ENCODE measurements at places on chromosomes 1 and 21.

GRCh38 chr1:107785496-107786202, 179.3 kb downstream of the VAV3 start:
- DNase-seq = no peak

DNA sequence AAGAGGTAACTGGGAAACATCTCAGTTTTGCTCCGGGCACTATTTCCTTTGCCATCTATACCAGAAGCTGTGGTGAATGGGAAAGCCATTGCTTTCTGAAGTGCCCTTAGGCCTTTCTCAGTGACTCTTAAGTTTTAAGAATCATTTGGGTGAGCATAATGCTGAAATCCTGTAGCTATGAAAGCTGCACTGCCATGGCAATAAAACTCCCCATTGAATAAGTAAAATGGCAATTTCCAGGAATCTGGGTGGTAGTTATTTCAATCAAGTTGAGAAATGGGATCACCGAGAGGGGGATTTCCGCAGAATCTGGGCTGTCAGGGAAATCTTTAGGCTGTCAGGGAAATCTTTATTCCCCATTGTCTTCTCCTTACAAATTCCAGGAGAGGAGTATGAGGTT, 26.8 kb upstream of the MACF1 start:
- DNase-seq = no peak

- DNase-seq = no peak
Measured at GRCh38 chr1:111503585-111504060, at the start of the genes ADORA3 and TMIGD3. Gene ADORA3 (minus strand): TSS chr1:111503633. CDS start chr1:111503354, 279 bp downstream. Gene TMIGD3 (minus strand): TSS chr1:111503633. CDS start chr1:111503354, 279 bp downstream.

- DNase-seq = peak; percentile 47
Measured at GRCh38 chr1:51063121-51063520, 38.9 kb upstream of the C1orf185 start.

DNA sequence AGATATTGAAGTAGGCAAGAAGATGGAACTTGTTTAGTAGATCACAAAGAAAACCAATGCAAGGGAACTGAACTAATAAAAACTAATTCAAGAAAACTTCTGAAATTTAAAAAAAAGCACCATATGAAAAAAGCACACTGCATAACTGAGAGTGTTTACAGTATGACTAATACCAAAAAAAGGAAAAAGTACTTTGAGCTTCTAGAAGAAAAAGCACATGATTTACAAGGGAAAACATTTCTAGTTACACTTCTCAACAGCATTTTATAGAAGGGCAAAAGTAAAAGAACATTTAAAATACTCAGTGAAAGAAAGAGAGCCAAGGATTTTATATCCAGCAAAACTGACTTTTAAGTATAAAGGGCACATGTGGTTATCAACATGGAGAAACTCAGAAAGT, 233.6 kb downstream of the RPS6KC1 start:
- peak; percentile 11 for DNase-seq

DNA sequence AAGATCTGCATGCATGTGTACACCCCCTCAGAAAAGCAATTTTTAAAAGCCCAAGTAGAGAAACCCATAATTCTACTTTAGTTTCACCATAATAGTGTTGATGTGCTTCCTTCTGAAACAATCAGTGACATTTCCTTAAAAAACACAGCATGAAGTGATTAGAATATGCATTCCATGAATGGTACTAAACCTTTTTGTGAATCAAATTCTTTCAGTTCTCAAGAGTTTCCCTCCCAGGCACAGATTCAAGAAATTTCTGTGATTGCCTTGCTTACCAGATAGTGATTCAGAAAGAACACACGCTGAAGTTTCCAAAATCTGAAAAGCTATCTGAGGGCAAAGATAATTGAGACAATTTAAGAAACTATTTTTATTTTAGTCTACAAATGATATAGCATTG, 136.4 kb upstream of the ADGRL2 start:
- DNase-seq = no peak

GRCh38 chr1:228801068-228801467, 65.8 kb downstream of the RHOU start:
- no peak for DNase-seq

GRCh38 chr1:71918630-71919029, 363.7 kb downstream of the NEGR1 start:
- DNase-seq = no peak

DNA sequence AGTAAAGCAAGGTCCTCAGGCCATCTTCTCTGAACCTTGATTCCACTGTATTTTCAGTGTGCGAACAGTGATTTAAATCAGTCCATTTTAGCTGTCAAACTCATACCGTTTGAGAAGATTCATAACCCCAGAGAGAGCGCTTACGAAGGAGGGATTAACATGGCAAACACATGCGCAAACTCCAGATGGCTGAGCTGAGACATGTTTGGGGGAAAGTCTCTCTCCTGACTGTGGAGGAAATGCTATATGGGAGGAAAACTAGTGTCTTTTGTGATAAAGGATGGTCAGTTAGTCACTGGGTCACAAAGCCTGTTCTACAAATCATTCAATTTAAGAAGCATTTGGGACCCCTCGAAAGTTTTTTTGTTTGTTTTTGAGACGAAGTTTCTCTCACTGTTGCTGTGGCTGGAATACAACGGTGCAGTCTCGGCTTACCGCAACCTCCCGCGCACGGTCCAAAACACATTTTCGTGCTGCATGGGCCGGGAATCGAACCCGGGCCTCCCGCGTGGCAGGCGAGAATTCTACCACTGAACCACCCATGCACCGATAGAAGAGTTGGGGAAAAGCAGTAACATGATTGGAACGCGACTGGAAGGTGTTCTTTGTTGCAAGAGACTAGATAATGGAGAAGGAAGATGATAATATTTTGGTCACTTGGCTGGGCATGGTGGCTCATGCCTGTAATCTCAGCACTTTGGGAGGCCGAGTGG, 58.4 kb upstream of the CXADR start:
- peak; percentile 44 for DNase-seq

DNA sequence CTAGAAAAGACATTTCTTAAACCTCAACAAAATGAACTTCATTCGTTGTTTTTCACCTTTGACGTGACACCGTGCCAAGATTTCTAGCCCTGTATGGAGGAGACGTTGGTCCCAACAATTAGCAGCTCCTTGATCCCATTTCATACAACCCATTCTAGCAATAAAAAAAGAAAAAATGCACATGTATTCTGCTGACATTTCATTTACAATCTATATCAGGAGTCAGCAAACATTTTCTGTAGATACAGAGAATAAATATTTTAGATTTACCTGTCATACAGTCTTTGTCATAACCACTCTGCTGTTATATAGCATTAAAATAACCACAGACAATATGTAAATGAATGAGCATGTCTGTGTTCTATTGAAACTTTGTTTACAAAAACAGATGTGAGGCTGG, 7.0 kb upstream of the TAF1A start:
- DNase-seq = no peak

- no peak for DNase-seq
Measured at GRCh38 chr1:8378981-8379470, 61.1 kb downstream of the SLC45A1 start.

- peak; percentile 15 for DNase-seq
Measured at GRCh38 chr1:6727535-6727934, 25.9 kb upstream of the DNAJC11 start.

- DNase-seq = no peak
Measured at GRCh38 chr1:74811436-74812179, 78.7 kb downstream of the TYW3 start.

DNA sequence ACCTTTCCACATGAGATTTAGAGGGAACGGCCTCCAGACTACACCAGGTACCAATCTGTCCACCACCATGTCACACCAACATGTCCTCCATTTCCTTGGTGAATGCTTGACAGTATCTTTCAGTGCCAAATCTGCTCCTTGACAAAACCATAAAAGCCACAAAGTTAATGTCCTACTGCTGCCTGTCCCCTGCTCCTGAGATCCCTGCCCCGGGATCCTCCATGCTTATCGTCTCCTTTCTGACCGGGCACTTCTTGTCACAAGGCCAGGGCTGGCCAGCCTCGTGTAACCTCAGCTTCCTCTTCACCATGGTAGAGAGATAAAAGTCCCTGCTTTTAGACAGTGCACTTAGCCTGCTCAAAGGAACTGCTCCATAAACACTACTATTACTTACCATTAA, 136.2 kb downstream of the NAV1 start:
- DNase-seq = no peak

All from AG04450 (cell line).